ENCODE measurements at places on chromosomes 12 and 14. TPM values are rescaled to one million over a fixed set of nuclear protein-coding genes. Genes with fewer than 3 reads are reported as not detected.

- no peak for DNase-seq
- no peak overlapping the region for H3K4me3 ChIP-seq
- H3K4me1 ChIP-seq, result no peaks in the 10 kb centered on the region
- H3K36me3 ChIP-seq, result no peaks in the 10 kb centered on the region
- H3K27ac ChIP-seq, result no peak overlapping the region
Measured at GRCh38 chr12:40342010-40342409, 117.2 kb downstream of the LRRK2 start.

DNA sequence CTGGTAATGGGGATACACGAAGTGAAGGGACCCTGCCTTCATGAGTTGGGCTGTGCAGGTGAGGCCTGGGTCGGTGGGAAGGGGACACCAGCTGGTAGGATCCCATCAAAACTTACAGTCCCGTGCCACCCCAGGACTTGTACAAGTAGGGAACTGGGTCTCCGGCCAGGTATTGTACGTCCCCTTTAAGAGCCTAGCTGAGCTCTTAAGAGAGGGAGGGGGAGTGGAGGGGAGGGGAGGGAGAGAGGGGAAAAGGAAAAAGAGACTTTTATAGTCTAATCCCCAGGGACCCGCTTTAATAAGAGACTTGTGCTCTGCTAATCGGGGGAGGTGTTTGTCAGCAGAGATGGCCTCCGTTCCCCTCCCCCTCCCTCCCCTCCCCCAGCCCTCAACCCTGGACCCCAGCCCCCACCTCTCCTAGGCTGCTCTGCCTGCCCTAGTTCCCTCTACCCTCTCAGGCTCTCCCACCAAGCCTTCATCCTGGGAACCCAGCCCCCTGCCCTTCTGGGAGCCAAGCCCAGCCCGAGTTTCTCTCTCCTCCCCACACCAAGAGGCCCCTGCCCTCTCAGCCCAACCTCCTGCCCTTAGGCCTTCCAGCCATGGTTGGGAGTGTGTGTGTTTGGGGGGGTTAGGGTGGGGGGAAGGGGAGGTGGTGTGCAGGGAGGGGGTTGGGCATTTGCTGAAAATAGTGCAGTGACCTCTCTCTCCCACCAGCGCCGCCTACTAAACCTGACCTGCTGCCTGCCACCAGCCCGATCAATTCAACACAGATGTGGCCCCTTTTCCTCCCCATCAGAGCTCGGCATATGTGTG lies 2.6 kb downstream of the GDF11 start:
- no peak for DNase-seq
- no peak overlapping the region for H3K27ac ChIP-seq
- no peaks in the 10 kb centered on the region for H3K27me3 ChIP-seq
- no peaks in the 10 kb centered on the region for H3K36me3 ChIP-seq
- H3K4me3 ChIP-seq, result no peak overlapping the region

DNA sequence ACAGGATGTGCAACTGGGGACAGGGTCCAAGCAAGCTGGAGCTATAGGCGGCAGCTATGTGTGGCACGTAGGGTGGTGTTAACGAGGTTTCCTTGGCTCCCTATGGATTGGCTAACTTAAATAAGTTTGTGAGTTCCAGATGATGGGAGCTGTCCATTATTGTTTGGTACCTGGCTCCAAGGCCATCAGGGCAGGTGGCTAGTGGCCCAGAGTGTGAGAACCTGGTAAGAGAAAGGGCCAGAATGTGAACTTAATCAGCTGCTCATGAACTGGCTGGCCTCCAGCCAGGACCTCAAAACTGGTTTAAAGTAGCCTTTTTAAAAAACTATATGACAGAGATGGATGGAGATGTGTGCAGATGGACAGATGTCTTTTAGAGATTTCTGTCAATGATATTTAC lies 1.5 kb upstream of the BDKRB2 start:
- no peak for DNase-seq
- no peaks in the 10 kb centered on the region for H3K4me1 ChIP-seq
- H3K4me3 ChIP-seq, result no peak overlapping the region

- no peak overlapping the region for H3K27ac ChIP-seq
- H3K36me3 ChIP-seq, result no peaks in the 10 kb centered on the region
- DNase-seq, result no peak
Measured at GRCh38 chr14:57086271-57087162, 182.2 kb downstream of the EXOC5 start.

GRCh38 chr12:3935078-3935477 lies 61.9 kb upstream of the PARP11 start:
- no peaks in the 10 kb centered on the region for H3K36me3 ChIP-seq
- no peak for DNase-seq
- no peaks in the 10 kb centered on the region for H3K4me1 ChIP-seq
- no peaks in the 10 kb centered on the region for H3K27me3 ChIP-seq
- no peak overlapping the region for H3K27ac ChIP-seq

- H3K4me3 ChIP-seq, result no peak overlapping the region
- no peak overlapping the region for H3K27ac ChIP-seq
- no peak for DNase-seq
- H3K27me3 ChIP-seq, result no peaks in the 10 kb centered on the region
- H3K36me3 ChIP-seq, result no peaks in the 10 kb centered on the region
Measured at GRCh38 chr12:107207931-107208525, 114.7 kb upstream of the CRY1 start.

- DNase-seq, result no peak
- no peaks in the 10 kb centered on the region for H3K27me3 ChIP-seq
- peak overlapping the region; percentile 94 for H3K27ac ChIP-seq
- no peaks in the 10 kb centered on the region for H3K36me3 ChIP-seq
Measured at GRCh38 chr12:8697120-8697475, 693 bp upstream of the RIMKLB start.

DNA sequence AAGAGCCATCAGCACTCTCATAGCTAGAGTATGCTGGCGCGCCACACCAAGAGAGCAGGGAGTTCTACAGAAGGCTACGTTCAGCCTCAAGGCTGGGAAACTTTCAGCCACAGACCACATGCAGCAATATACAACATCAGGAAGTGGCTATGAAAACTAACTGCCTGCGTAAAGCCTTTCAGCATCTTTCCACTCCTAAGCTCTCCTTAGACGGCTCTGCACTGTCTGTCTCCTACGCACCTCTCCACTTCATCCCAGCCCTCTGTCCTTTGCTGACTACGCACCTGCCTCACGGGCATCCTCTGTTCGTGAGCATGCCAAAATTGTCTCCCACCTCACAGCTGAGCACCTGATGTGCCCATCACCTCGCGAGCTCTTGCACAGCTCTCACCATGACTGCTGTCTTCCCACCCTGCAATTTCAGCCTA lies 9.7 kb downstream of the MPHOSPH9 start:
- H3K36me3 ChIP-seq, result no peaks in the 10 kb centered on the region
- H3K27me3 ChIP-seq, result no peaks in the 10 kb centered on the region
- peak overlapping the region; percentile 30 for H3K27ac ChIP-seq
- H3K4me3 ChIP-seq, result no peak overlapping the region

GRCh38 chr14:49106741-49107667 lies 479.2 kb downstream of the RPS29 start:
- H3K4me1 ChIP-seq, result no peaks in the 10 kb centered on the region
- no peaks in the 10 kb centered on the region for H3K36me3 ChIP-seq
- H3K27me3 ChIP-seq, result no peaks in the 10 kb centered on the region
- no peak overlapping the region for H3K4me3 ChIP-seq

DNA sequence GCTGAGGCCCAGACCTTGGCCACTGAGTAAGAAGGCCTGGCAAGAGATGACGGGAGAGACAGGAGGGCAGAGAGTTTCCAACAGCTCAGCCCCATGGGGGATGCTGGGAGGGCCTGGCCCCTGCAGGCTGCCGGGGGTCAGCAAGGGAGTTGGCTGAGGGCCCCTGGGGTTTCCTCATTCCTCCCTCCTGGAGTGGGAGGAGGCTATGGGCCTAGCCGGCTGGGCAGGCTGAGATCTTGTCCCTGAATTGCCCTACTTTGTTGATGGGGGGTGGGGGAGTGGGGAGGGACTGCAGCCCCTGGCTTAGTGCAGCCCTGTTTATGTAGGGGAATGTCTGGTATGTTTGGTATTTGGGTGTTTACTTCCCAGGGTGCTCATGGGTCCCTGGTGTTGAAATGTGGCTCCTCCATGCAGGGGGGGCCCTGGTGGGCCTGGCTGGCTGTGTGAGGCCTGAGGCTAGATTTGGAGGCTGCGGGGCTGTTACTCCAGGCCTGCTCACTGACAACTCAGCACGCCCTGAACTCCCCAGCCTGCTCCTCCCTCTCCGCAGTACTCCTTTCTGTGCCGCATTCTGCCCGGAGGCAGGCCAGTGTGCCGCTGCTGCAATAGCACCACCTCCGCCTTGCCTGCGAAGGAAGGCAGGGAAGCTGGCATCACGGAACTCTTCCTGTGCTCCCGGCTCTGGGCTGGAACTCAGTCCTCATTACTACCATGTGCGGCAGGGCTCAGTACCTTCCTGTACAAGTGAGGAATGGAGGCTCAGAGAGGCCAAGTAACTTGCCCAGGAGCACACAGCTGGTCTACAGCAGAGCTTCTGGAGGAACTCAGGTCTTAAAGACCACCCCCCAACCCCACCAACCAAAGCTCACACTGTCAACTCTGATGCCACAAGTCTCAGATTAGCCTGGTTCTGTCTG lies 25.3 kb downstream of the JDP2 start:
- H3K4me1 ChIP-seq, result no peaks in the 10 kb centered on the region
- H3K27me3 ChIP-seq, result no peaks in the 10 kb centered on the region

- no peaks in the 10 kb centered on the region for H3K4me1 ChIP-seq
- H3K36me3 ChIP-seq, result no peaks in the 10 kb centered on the region
- H3K27me3 ChIP-seq, result no peaks in the 10 kb centered on the region
- H3K4me3 ChIP-seq, result no peak overlapping the region
Measured at GRCh38 chr12:29200586-29200985, 51.5 kb downstream of the FAR2 start.

DNA sequence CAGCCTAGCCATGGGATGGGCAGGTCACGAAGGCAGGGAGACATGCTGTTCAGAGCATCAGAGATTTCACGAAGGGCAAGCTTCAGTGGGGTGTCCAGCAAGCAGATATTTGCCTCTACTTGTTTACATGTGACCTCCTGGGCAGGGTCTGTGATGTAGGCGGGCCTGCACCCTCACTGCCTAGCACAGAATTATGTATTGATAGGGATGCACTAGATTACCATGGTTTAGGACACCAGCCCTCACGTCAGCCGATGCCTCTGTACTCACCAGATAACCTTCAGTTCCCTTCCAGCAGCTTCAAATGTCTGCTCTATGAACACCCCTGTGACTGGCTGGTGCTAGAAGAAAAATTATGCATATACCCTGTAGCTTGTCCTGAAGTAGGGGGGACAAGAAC lies 5.1 kb upstream of the EIF5 start:
- peak; percentile 18 for DNase-seq
- H3K27ac ChIP-seq, result no peak overlapping the region
- H3K36me3 ChIP-seq, result no peaks in the 10 kb centered on the region
- H3K4me1 ChIP-seq, result no peaks in the 10 kb centered on the region

DNA sequence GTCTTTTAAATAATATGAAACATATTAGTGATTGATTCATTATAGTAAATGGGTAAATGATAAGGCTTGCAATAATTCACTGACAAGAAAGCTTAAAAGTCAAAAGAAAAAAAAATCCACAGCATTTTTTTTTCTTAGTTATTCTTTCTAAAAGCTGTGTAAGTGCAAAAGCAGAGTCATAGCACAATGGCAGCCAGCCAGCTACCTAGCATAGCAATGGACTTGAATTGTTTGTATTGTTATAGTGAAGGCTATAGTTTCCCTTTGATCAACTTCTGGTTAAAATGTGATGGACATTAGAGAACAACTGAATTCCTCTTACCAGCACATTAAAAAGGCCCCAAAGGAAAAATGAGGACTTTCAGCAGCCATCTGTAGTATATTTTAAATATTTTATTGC lies 232.1 kb downstream of the NAV3 start:
- H3K27me3 ChIP-seq, result no peaks in the 10 kb centered on the region
- H3K4me3 ChIP-seq, result no peak overlapping the region
- no peak for DNase-seq
- H3K4me1 ChIP-seq, result no peaks in the 10 kb centered on the region
- no peaks in the 10 kb centered on the region for H3K36me3 ChIP-seq

Gene TAS2R8
- not detected for total RNA-seq

Gene TBX3
- 50.3 TPM for total RNA-seq

Gene HAL
- 4.3 TPM for total RNA-seq

Gene RPGRIP1
- total RNA-seq, result 3.3 TPM

Gene IRAK4
- 49.5 TPM for total RNA-seq

Gene OAS3
- total RNA-seq, result 53.6 TPM

Measured in Peyer's patch (tissue), 4 donors.